RPMI8226 (cell line): ENCODE measurements at places on chromosomes 4 and X.

DNA sequence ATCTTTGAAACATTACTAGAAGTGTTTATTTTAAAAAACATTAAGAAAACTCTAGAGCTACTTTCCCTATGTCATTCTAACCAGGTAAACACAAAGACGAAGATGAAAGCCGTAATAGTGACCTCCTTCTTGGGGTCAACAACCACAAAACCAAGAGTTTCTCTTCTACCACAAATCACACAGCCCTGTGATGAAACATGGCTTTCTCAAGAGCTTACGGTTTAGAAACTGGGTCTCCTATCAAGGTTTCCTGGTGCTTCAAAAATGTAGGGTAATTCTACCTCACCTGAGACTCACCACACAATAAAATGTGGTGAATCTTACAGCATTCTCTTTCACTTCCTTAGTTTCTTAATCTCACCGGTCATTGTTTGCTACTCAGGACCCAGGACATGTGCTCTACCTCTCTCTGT is 50.9 kb downstream of the CORIN start:
- DNase-seq: peak; percentile 4

GRCh38 chr4:72312032-72312650 is 256.9 kb downstream of the ADAMTS3 start:
- DNase-seq: no peak

GRCh38 chrX:10121787-10122186 is 35.0 kb upstream of the CLCN4 start:
- no peak for DNase-seq

DNA sequence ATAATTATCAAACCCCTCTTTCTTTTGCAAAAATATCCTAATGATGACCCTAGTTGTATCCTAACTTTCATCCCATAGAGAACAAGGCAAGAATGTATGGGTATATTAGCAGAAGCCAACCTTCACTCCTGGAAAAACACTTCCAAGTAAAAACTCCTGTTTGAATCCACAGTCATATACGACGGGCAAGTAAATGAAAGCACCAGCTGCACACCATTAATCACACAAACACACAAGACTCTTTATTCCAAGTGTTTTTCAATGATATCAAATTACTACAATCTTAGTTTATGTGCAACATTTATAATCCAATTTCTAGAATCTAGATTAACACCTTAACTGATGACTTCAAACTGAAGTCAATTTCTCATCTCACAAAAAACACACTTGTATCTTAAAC is 22.9 kb downstream of the ACSL4 start:
- DNase-seq: no peak

DNA sequence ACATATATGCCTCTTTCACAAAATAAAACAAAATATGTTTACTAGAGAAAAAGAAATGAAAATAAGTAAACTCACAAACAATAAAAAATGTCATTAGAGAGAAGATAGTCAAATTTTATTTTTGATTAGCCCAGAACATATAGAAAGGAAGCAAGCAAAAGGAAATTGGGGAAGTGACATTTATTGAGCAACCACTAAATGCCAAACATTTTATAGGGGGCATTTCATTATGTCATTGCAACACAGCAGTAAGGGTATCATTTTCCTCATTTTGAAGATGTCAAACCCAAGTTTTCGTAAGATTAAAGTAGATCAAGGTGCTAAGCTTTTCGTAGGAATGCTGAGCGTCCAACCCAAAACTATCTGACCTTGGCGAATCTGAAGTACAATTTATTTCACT is 1331.5 kb upstream of the PABPC4L start:
- DNase-seq: no peak

DNA sequence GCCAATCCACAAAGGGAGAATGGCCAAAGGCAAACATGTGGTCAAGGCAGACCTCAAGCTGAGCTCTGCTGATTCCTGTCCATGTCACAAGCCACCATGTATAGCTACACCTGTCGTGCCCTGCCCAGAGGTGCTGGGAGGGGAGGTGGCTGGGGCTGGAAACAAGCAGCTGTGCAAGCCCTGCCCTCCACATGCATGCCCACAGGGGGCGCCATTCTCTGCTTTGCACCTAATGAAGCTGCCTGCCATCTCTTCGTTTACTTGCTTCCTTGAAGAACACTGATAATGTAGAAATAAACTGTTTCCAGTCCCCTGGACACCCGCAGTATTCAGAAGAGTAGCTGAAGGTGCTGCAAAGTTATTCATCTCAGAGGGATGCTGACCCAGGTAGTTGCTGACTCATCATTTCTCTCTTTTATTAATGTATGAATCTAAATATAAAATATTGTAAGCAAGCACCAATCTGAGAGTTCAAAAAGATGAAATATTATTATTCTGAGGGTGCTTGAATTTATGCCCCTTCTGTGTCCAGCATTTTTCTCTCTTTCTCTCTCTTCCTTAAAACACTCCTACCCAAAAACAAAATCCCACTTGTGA is 278.6 kb downstream of the ADGRA3 start:
- DNase-seq: peak; percentile 35

GRCh38 chrX:46967547-46967946 is 55.3 kb downstream of the JADE3 start:
- DNase-seq: no peak

- DNase-seq: no peak
Measured at GRCh38 chrX:63434665-63435064, 83.5 kb upstream of the SPIN4 start.

- DNase-seq: no peak
Measured at GRCh38 chr4:148097801-148098200, 344.4 kb downstream of the NR3C2 start.

GRCh38 chrX:23616361-23616760 is 50.9 kb upstream of the PRDX4 start:
- peak; percentile 7 for DNase-seq

- no peak for DNase-seq
Measured at GRCh38 chr4:120853161-120853935, 69.2 kb downstream of the PRDM5 start.

GRCh38 chrX:40576291-40576690 is 4.5 kb upstream of the ATP6AP2 start:
- no peak for DNase-seq

DNA sequence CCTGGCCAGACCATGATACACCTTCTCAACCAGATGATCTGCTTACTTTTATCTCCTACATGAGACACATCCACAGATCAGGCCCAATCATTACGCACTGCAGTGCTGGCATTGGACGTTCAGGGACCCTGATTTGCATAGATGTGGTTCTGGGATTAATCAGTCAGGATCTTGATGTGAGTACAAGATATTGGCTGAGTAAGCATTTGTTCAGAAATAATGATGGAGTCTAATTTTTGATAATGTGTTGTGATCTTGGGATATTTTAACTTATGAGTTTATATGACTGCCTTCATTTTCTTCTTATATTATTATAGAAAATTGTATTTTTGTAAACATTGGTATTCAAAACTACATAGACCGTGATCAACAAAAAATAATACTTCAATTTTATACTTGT is 39.4 kb downstream of the SLC10A6 start:
- DNase-seq: no peak

DNA sequence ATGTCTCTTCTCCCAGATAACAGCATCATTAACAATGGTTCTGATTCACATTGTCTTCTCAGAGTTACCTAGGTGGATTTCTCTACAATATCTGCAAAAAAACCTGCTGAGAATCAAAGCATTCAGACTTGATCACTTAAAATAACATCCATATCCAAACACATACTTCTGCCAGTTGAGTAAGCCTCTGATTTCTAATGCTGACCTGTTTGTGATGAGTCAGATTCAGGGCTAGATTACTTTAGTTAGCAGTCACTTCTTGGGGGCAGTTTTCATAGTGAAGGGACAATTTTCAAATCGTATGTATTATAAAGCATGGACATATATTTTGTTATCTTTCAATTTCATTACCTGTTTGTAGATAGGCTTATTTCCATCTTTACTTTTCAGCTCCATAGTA is 35.5 kb downstream of the CCNI start:
- DNase-seq: no peak

- DNase-seq: no peak
Measured at GRCh38 chrX:24925430-24925829, 90.3 kb downstream of the ARX start.

- no peak for DNase-seq
Measured at GRCh38 chr4:84379917-84380641, 119.0 kb downstream of the NKX6-1 start.

- no peak for DNase-seq
Measured at GRCh38 chr4:137700072-137700471, 167.8 kb upstream of the PCDH18 start.

DNA sequence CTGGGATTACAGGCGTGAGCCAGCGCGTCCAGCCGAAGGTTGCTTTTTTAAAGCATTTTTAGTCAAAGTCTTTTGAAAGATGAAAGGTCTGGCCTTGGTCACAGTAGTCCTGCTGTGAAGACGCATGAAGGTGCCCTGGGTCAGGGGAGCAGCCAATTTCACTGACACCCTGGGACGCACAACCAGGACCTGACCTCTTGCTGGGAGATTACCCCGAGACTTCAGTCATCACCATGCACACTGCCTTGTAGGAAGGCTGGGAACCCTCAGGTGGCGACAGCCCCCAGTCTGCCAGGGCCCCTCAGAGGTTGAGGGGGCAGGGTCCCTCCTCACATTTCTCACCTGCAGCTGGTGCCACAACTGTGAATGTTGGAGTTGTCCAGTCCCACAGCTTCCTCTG is 53.2 kb downstream of the CPLX1 start:
- no peak for DNase-seq

DNA sequence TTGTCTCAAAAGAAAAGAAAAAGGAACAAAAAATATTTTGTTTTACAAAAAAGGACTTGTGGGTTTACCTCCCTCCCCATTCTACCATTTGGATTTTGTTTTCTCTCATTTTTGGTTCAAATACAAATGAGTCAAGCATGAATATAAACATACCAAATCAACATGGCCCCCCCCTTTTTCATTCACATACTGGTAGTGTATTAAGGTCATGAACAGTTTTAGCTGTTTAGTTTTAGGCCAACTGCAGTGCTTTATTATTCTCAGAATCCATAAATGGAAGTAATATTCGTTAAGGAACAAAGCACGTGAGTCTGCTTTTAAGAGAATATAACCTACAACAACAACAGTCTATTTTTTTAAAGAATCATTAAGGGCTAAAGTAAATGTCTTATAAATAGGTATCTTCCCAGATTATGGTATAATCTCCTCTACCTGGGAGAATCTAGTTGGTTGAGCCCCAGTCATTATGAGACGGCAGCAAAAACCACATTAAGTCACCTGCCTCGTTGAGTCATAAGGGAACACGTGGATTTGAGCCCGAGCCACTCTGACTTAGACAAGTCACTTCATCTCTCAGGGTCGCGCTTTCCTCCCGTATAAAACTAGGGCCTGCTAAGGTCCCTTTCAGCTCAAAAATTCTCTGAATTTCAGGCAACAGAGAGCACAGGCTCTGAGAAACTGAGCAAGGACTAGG is 26.7 kb downstream of the BCLAF3 start:
- DNase-seq: no peak

GRCh38 chr4:94406668-94407437 is 44.9 kb upstream of the PDLIM5 start:
- DNase-seq: peak; percentile 72

- no peak for DNase-seq
Measured at GRCh38 chr4:16110661-16111290, 27.0 kb upstream of the PROM1 start.

DNA sequence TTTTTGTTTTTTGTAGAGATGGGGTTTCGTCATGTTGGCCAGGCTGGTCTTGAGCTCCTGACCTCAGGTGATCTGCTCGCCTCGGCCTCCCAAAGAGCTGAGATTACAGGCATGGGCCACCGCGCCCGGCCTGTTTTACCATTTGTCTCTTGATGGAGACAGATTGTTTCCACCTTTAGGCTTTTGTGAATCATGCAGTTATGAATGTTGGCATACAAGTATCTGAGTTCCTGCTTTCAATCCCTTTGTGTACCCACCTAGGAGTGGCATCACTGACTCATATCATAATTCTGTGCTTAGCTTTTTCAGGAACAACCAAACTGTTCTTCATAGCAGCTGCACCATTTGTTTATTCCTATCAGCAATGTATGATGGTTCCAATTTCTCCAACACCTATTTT is 20.2 kb upstream of the MGST2 start:
- no peak for DNase-seq

DNA sequence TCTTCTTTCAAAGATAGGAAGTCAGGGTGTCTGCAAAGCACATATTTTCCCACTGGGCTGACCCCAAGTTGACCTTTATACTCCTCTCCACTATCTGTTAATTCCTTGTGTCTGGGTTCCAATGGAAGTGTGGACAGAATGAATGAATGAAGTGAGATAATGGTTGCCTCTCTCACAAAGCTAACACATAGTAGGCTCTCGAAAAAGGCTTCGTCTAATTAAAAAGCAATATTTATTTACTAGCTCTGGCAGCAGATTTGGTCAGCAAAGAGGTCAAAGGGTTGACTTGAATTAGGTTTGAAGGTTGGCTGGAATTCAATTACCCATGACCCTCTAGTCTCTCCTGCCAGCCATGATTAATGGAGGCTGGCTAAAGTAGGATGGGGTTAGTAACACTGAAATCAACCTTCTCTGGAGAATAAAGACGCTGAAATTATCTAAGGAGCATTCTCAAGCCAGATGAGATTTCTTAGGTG is 280.3 kb upstream of the KLF3 start:
- DNase-seq: no peak

DNA sequence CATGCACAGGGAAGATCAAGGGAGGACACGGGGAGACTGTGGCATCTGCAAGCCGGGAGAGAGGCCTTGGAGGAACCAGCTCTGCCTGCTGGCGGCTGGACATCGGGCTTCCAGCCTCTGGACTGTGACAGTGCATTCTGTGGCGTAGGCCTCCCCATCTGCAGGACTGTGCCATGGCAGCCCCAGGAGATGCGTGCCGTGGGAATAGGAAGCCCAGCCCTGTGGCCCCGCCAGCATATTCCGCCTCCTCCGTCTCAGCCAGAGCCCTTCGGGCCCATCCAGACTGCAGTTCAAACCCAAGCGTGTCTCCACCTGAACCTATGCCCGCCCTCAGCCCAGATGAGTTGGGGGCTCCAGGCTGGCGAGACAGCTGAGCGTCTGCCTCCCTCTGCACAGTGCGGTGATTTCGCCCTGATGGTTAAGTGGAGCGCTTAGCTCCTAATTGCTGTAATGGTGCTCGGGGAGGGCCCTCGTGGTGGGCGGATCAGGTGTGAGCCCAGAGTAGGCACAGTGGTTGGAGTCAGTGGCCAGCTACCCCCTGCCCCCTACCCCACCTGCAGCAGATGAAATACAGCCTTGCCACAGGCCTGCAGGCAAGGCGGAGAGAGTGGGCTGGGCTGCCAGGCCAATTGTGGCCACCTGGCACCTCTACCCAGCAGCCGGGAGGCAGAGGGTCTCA is 133.9 kb downstream of the HMX1 start:
- DNase-seq: no peak

GRCh38 chrX:123961268-123962005 is at the start of gene STAG2:
Gene STAG2 (plus strand): TSS chrX:123961706. CDS start chrX:124022628, 60,922 bp downstream.
- peak; percentile 79 for DNase-seq

GRCh38 chrX:23911126-23911835 is 3.5 kb downstream of the CXorf58 start:
- DNase-seq: no peak
